ENCODE measurements at places on chromosomes 7 and 10.

DNA sequence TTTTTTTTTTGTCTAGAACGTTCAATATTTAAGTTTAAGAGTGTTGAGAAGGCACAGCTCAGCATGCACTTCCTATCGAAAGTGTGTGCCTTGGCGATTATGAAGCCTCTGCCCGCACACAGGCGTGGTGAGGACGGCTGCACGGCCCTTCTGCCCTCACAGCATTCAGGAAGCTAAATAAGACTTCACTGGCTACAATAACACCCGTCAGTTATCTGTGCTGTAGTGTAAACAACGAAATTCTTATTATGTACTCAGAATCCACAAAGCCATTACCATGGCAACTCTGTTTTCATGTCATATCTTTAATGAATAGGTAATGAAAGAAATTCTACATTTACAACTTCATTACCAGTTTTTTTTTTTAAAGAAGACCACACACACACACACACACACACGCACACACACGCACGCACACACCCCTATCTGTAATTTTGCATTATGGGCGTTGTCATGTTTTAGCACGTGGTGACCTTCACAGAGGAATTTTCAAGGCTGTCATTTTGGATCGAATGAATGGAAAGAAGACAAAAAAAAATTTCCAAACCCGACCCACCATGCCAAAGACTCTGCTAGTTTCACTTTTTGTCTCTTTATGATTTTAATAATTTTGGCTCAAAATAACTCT is 254.8 kb upstream of the CTBP2 start:
- no peak for DNase-seq

GRCh38 chr7:77727936-77728701 is 31.9 kb downstream of the RSBN1L start:
- no peak for DNase-seq

DNA sequence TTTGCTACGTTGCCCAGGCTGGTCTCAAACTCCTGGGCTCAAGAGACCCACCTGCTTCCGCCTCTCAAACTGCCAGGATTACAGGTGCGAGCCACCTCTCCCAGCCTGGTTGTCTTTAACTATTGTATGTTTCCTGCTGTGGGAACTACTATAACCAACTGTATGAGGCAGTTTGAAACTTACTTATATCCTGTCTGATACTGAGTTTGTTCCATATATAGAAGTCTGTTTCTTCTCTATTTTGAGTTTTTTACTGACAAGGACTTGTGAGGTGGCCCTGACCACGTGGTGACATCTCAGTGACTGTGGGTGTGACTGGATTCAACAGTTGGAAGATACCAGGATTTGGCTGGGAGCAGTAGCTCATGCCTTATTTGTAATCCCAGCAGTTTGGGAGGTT is 14.2 kb downstream of the FBH1 start:
- no peak for DNase-seq

GRCh38 chr10:129078346-129078745 is 388.7 kb upstream of the MGMT start:
- no peak for DNase-seq

GRCh38 chr10:29240986-29241660 is 47.7 kb upstream of the LYZL1 start:
- no peak for DNase-seq

DNA sequence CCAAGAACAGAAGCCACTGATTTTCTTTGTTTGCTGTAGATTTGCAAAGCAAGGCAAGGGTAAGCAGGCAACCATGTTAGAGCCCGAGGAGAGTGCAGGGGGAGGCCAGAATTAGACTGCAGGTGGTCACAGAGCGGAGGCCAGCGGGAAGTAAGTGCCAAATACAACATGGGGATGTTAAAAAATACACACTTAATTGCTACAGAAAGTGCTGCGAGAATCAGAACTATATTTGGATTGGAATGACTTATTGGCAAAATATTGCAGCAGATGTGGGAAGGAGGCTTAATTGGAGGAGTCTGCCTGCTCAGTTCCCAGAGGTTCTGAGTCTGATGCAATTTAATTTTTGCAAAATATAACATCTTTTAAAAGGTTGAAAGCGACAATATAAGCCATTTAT is 49.7 kb upstream of the ADCY1 start:
- DNase-seq: no peak

- no peak for DNase-seq
These were observed 98.6 kb upstream of the KCTD7 start for GRCh38 chr7:66529883-66530610.

- DNase-seq: peak; percentile 0
These were observed 605 bp downstream of the SUFU start for GRCh38 chr10:102504179-102504975.

DNA sequence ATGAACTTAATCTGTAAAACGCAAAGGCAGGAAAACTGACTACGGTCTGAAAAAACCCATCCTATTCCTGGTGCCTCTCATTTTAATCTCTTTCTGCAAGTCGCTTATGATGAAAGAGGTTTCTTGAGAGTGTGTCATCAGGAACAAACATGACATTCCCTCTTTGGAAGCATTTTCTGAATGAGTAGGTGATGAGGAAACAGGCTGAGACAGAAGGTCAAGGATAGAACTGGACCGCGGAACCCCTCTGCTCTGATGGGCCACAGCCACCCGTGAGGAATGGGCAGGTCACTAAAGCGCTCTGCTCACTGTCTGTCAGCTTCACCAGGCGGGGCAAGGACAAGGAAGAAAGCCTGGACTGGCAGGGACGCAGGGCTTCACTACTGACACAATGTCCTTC is 28.6 kb downstream of the BEND7 start:
- no peak for DNase-seq

- no peak for DNase-seq
These were observed 563 bp upstream of the COA1 start for GRCh38 chr7:43729924-43730248.

DNA sequence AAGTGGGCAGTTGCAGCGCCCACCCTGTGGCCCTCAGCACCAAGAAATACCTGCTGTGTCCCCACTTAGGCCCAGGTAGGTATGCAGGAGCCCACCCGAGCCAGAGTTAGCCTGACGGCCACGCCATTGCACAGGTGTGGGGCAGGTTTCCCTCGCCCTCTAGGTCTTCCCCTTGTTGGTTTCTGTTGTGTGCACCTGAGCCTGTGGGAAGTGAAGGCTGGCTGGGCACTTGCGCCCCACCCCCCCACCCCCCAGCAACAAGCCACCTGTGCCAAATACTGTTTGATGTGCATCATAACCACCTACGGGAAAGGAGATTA is at the start of gene CCDC201:
TSS of gene CCDC201 (minus strand) at position 48 of the 320 bp plus-strand sequence. CDS start 75 bp downstream, outside the sequence.
- DNase-seq: no peak

DNA sequence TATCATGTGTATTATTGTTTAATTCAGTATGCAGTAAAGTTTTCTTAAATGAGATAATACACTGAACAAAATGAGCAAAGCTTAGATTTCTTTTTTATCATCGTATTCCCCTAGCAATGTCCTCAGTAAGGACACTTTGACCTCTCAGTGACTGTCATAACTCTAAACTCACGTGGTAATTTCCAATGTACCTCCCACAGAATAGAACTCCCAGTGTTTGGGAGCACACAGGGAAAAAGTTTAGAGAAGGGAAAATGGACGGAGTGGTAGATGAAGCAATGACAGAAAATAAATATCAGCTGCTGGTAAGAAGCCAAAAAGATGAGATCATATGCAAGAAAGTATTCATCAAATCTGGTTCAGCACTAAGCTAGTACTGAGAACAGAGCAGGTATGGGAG is 758.6 kb upstream of the KCND2 start:
- no peak for DNase-seq

- DNase-seq: no peak
These were observed 18.1 kb downstream of the IL2RA start for GRCh38 chr10:6044060-6044459.

DNA sequence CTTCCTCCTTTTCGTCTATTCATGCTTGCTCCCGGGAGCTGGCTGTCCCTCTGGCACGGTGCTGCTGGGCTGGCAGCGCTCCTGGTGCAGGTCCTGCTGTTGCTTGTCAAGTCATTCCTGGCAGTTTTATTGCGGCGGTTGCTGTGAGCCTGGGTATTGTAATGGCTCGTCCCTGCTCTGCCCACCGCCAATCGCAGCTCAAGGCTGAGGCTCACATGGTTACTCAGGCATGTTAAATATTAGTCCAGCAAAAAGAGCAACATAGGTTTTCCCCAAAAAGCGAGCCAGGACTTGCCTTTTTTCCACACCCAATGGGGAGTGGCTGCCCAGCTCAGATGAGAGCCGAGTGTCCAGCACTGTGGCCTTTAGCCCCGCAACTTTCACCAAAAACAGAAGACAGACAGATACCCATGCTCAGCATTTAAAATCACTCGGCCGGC is 492.9 kb upstream of the FOXK1 start:
- no peak for DNase-seq

GRCh38 chr7:47571331-47572093 is 10.4 kb downstream of the TNS3 start:
- DNase-seq: no peak

DNA sequence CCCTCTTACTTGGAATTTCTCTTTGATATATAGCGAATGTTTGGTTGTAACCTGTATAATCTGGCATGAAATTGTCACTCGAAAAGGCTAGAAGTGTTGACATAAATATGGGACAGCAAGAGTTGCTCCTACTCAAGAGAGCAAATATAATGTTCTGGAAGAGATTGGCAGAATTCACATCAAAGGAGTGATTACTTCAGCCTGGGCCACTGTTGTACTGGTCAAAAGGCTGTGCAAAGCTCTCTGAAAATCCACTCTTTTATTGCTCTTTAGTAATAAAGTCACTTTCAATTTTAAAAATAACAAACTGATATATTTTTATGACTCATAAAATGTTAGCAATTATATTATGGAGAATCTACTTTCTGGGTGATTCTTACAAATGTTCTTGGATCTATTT is 58.2 kb downstream of the CFTR start:
- no peak for DNase-seq

DNA sequence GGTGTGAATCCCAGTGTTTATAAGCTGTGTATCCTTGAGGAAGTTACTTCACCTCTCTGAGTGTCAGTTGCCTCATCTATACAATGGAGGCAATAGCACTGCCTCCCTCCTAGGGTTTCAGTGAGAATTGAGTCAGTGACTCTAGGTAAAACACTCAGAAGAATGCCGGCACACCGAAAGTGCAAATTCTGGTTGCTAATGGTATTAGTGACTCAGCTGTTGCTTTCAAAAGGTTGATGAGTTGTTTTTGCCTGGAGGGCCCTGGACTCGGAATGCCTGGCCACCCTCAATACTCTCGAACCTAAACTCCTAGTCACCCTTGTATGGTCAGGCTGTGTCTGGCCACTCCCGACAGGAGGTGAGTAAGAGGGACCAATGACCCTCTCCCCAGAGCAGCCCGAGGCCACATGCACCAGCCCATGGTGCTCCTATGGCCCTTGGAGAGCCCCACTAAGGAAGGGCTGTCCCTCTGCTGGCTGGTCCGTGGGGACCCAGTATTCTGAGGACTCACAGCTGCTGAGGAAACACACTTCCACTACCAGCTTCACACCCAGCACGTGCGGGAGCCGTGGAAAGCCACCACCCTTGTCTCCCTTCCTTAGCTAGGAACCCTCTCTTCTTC is 60.2 kb downstream of the CALML3 start:
- DNase-seq: no peak

DNA sequence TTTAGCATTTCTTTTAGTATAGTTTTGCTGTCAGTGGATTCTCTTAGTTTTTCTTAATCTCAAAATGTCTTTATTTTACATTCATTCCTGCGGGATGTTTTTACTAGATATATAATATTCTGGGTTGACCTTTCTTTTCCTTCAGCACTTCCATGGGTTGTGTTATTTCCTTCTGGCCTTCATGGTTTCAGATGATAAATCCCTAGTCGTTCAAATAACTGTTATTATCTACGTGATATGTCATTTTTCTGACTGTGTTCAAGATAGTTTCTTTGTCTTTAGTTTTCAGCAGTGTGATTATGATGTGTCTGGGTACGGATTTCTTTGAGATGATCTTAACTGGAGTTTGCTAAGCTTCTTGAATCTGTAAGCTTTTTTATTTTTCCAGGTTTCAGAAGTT is 75.7 kb upstream of the ELN start:
- DNase-seq: no peak

GRCh38 chr7:45598886-45599520 is 24.8 kb downstream of the ADCY1 start:
- no peak for DNase-seq

GRCh38 chr7:42709284-42709683 is 202.6 kb downstream of the C7orf25 start:
- DNase-seq: no peak

DNA sequence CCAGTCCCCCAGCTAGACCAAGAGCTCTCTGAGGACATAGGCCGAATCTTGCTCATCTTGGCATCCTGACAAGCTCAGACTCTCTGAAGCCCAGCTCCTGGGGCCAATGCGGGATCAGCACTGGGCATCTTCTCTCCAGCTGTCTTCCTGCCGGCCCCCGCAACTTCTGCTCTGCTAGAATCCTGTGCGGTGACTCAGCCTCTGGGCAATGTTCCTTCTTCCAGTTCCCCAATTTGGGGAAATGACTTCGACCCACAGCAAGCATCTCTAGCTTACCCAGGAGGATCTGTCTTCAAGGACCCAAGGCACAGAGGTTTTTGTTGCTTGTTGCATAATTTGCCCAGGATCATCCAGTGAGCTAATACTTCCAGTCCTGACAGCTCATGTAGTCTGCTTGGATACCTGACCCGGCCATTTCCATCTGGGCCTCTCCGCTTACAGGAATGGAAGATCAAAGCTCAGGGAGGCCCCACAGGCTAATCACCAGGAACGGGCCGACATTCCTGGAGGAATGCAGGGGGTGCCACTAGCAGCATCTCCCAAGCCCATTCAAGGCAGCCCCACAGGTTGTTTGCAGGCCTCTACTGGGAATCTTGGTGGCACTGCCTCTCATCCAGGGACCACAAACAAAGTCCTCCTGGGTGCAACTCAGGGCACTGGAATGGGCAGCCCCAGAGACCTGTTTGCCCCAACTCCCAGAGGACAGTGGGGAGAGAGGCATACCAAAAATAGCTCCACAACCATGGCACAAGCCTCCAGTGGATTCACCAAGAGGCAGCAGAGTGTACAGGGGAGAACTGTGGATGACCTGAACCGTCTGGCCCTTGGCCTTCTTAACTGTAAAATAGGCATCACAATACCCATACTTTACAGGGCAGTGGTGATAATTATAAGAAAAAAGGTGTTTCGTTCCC is 151.9 kb downstream of the NEURL1 start:
- no peak for DNase-seq

GRCh38 chr7:680411-681127 is 45.9 kb upstream of the DNAAF5 start:
- no peak for DNase-seq

GRCh38 chr7:2157473-2158279 is 75.1 kb downstream of the MAD1L1 start:
- DNase-seq: no peak

DNA sequence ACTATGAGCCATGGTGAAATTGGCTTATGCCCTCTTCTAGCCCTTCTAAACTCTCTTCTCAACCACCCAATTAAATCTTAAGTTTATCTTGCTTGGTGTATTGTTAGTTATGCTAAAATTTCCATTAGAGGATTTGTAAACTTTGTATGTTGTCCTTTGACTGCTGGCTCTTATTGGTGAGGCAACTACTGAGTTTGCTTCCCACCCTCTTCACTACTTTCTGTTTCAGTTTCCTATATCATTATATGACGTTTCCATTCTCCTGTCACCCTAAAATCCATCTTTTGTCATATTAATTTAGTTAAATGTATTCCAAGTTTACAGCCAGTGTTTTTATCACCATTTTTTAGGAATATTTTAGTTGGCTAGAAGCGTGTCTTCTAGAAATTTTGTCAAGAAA is 80.9 kb upstream of the VWC2 start:
- DNase-seq: no peak

Measured in stimulated activated CD8-positive, alpha-beta memory T cell treated with anti-CD3 and anti-CD28 coated beads, Interleukin-4, amount 100 ng/mL, for 24 hours (primary cell).